Suppressor macrophage treated with lipopolysaccharide for 4 hours (primary cell): ENCODE measurements at places on chromosomes 5 and 9.

DNA sequence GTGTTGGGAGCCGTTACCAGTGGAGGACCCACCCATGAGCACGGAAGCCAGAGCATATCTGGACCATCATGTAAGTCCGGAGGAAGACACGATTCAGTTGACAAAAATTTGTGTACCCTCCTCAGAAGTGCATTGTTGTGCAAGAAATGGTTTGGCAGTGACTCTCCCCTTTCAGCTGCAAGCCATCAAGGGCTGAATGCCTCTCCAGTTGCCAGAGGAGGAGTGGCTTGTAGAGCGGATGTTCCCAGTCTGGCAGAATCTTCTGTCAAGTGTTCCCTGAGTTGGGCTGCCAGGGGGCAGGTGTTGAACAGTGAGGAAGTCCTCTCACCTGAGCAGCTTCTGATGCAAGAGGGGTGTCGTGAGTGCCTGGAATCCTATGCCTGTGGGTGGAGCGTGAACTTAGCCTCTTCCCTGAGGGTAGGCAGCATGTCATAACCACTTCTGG, 27.6 kb upstream of the CDKN2AIPNL start:
- no peak for DNase-seq

- DNase-seq, result no peak
These were observed 36.4 kb downstream of the GARNL3 start for GRCh38 chr9:127300886-127301447.

DNA sequence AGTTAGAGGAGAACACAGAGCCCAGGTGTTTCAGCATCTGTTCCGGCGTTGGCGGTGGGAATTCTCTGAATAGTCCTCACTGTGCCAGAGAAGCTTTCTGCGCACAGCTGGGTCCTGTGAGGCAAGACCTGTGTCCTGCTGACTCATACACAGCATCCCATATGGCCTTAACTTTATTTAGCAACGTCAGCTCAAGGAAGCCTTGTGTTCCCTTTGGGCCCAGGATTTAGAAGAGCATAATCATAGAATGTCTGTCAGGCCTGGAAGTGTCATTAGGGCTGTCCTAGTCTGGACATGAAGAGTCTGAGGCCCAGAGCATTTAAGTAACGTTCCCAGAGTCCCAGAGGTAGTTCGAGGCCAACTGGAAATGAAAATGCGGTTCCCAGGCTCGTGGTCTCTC, 188.6 kb upstream of the DMRT1 start:
- peak; percentile 64 for DNase-seq

- DNase-seq, result no peak
These were observed 28.0 kb upstream of the BNC2 start for GRCh38 chr9:16898464-16898863.

DNA sequence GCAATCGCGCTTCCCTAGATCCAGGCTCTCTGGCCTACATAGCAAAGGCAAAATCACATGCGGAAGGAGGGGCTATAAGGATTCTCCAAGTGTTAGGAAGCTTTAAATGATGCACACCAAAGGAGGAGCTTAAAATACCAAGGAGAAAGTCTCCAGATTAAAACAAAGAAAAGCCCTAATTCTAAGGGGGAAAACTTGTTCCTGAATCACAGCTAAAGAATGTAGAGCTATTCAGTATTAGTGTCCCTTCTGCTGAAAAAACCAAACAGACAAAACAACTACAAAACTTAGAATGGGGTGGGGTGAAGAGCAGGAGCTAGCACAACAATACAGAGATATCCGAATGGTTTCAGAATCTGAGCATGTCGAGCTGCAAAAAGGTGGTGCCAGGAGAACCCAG, 213.7 kb downstream of the DCP2 start:
- no peak for DNase-seq

DNA sequence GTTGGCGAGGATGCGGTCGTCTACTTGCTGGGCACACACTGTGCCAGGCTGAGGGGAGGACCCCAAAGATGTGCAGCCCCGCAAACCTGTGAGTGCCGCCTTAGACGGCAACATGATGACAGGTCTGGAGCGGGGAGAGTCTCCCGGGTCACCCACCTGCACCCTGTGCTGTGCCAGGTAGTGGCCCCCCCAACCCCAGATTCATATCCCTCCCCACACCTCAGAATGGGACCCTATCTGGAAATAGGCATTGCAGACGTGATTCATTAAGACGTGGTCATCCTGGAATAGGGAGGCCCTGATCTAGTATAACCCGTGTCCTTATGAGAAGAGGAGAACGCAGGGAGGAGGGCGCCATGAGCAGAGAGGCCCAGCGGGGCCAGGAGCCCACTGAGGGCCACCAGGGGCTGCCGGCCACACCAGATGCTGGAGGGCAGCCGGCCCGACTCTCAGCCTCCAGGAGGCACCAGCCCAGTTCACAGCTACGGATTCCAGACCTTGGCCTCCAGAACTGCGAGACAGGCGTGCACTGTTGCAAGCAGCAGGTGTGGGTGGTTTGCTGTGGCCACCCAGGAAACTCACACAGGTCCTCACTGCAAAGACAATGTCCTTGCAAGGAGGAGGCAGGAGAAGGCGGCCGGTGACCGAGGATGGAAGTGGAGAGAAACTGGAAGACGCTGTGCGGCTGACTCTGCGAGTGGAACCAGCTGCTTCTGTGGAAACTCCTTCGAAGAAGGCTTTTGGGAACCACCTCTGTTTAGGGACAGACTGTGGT, 131.9 kb upstream of the LPCAT1 start:
- DNase-seq, result no peak

- no peak for DNase-seq
These were observed 336.9 kb downstream of the ENC1 start for GRCh38 chr5:74303578-74303977.

GRCh38 chr5:54383941-54384340, 71.6 kb upstream of the HSPB3 start:
- DNase-seq, result no peak

- DNase-seq, result no peak
These were observed 286.6 kb upstream of the POU5F2 start for GRCh38 chr5:94028001-94028400.
